ENCODE measurements at places on chromosomes 16 and 17.

DNA sequence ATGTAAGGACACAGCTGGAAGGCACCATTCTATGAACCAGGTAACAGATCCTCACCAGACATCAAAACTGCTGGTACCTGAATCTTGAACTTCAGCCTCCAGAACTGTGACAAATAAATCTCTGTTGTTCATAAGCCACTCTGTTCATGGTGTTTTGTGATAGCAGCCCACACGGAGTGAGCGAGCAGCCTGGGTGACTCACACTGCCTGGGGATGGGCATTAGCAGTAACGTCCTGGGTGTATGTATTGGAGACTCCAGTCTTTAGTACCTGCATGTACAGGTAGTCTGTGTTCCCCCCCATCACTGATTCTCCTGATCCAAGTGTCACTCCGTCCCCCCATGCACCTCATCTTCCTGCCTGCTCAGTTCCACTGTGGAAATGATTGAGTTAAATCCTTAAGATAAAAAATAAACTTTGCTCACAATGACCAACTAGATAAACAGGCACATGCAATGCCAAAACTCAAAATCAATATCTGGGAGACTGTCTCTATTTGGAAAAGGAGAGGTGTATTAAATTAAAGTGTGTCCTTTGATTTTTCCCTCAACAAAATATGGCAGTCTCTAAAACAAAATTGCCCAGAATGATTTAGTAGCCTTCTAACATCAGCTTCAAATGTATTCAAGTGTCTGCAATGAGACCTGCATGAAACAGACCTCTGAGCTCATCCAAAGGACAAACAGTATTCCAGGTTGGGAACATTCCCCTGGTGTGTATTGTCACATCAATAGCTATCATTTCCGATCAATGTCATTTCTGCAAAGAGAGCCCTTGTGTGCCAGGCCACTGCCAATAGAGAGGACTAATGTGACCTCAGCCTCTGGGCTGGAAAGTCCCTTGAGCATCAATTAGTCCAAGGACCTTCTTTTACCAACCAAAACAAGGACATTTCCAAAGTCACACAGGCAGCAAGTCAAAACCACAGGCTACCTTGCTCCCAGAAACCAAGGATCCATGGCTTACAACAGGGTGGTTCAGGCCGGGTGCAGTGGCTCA, 12.2 kb upstream of the VAT1L start:
- DNase-seq: no peak

DNA sequence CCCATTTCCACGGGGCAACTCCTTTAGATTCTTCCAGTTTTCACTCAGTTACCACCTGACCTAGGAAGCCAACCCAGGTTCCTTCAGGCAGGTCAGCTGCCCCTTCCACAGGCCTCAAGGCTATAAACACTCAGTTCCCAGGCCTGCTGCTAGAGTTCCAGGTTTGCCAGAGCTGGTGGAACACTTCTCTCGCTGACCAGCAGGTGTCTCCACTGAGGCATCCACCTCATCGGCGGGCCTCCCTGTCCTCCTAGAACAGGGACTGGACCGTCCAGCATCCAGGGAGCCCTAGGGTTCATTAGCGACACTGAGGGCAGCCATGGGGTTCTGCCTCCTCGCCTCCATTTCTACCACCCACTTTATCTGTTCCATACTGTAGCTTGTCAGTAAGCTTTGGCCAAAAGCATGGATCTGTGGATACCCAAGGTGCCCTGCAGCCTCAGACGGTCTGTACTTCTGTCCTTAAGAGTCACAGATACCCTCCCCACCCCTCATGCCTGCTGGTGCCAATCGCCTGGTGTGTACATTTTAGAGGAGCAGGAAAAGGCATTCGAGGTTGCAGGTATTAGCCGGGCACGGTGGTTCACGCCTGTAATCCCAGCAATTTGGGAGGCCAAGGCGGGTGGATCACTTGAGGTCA, 29.0 kb downstream of the PIMREG start:
- DNase-seq: peak; percentile 91

- DNase-seq: no peak
Measured at GRCh38 chr17:2935632-2936031, 127.8 kb downstream of the OR1D5 start.

- no peak for DNase-seq
Measured at GRCh38 chr17:77476006-77476405, 335.2 kb downstream of the SEC14L1 start.

DNA sequence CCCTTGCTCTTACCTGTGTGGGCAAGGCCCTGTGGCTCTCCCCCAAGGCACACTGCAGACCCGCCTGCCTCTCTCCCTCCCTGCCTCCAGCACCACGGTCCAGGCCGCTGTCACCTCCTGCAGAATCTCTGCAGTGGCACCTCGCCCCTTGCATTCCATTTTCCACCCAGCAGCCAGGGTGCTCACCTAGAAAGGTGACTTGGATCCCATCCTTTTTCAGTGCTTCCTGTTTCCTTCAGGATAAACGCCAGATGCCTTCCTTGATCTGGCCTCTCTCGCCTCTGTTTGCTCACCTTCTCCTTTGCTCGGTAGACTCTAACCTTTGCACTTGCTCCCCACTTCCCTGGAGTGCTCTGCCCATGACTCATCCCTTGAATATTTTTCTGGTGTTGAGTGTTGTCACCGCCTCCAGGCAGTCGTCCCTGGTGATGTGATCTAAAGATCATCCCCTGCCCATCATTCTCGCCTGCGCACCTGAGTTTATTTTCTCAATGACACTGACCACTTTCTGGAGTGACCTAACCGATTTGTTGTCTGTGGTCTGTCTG, 79.2 kb upstream of the LGALS9 start:
- DNase-seq: no peak

GRCh38 chr16:83810901-83811300, 3.1 kb downstream of the HSBP1 start:
- no peak for DNase-seq

- DNase-seq: no peak
Measured at GRCh38 chr17:10762037-10762436, 32.2 kb upstream of the TMEM220 start.

- no peak for DNase-seq
Measured at GRCh38 chr16:67865318-67865717, 7.5 kb upstream of the EDC4 start.

DNA sequence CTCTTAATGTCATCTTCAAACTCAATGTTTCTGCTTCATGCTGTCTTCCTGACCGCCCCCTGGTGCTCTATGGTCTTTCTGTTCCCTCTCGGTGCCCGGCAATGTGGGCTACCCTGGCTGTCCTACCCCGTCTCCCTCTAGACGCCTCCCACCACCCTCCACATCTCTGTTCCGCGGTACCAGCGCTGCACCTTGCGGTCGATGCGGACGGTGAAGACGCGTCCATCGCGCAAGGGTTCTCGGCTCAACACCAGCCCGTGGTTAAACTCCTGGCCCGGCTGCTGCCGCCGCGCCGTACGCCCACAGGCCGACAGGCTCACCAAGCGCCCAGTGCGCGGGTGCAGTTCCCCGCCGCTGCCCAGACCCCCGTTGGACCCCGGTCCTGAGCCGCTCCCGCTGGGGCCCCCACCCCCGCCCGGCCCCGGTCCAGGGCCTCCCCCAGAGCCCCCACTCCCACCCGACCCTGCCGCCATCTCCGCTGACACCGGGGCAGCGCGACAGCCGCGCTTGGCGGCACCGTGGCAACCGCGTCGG, at the start of gene NEURL4:
Gene NEURL4 (minus strand): TSS at position 496 of the 534 bp plus-strand sequence. CDS start 23 bp downstream, at position 473.
- DNase-seq: no peak

DNA sequence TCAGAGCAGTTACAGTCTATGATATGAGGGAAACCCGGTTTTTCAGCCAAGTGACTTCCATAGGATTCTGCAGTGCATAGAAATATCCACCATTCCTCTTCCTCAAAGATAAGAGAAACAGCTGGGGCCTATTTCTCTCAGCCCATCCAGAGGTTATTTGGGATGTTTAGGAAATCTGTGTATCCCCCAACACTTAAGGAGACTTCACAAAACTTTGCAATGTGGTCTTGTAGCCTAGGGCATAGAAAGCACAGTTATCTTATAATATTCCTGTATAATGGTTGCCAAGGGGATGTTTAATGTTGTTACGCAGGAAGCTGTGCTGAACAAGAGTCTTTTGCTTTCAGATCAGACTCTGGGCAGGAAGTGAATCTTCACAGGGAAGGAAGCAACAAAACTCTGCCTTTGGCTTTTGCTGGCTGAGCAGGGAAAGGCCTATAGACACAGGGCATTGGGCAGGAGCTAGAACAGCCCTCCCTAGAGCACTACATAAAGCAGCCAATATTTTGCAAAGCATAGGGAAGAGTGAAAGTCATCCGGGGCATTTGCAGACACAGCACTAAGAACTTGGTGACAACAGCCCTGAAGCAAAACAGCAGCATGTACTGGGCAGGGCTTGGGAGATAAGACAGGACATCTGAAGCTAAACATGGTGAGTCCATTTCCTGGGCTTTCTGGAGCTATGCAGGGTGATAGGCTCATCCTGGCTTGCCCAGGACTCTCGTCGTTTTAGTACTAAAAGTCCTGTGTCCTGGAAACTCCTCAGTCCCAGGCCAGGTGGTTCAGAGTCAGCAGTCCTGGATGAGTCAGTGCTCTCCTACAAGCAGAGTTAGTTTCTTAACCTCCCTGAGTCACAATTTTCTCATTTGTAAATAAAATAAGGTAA, 18.7 kb upstream of the BEAN1 start:
- DNase-seq: no peak

- DNase-seq: no peak
Measured at GRCh38 chr16:72291531-72291981, 119.6 kb upstream of the PMFBP1 start.

- DNase-seq: no peak
Measured at GRCh38 chr16:89507214-89507833, 879 bp upstream of the SPG7 start.

GRCh38 chr17:79952265-79952877, 83.3 kb downstream of the TBC1D16 start:
- peak; percentile 1 for DNase-seq

- no peak for DNase-seq
Measured at GRCh38 chr16:57128771-57129389, 36.5 kb downstream of the CPNE2 start.

- no peak for DNase-seq
Measured at GRCh38 chr16:59973966-59974365, 1239.8 kb upstream of the GOT2 start.

DNA sequence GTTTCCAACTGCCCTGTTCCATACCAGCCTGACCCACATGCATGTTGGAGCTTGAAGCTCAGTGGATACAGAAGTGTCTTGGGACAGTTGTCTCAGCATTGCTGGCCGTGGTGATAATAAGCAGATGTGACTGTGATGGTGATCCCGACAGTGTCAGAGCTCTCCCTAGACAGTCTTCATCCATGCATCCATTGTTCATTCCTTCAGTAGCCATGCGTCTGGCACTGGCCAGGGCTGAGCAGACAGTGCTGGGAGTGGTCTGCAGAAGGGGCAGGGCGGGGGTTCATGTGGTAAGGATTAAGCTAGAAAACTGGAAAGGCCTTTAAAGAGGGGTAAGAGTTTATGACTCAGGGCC, 68.1 kb downstream of the GNAO1 start:
- DNase-seq: no peak

DNA sequence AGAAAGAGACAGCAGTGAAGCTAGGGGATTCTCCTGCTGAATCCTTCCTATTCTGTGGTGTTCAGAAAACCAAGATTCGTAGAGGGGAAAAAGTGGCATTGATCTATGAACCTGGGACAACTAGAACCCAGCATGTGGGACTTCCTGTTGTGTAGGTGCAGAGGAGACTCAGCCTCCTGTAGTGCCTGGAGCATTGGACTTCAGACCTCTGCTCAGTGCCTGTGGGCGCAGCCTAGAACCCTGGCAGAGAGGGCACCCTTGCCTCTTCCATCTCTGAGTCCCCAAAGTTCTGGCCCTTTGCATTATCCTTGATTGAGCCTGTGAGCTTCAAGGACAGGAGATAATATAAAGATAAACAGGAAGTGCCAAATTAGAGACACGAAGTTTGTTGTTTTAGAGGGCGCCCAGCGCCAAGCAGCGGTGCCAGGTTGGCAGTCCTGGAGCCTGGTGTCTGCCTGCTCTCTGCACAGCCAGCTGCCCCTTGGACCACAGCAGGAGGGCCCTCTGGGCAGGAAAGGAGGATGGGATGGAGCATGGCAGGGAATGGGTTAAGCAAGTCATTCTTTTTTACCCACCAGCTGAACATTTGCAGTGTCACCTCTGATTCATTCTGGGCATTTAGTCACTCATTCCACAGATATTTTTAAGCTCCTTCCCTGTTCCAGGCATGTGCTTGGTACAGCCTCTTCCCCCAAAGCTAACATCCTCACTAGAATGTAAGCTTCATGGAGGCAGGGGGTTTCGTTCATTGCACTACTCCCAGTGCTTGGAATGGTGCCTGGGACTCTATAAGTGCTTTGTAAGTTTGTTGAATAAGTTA, 11.9 kb upstream of the SP6 start:
- DNase-seq: no peak

DNA sequence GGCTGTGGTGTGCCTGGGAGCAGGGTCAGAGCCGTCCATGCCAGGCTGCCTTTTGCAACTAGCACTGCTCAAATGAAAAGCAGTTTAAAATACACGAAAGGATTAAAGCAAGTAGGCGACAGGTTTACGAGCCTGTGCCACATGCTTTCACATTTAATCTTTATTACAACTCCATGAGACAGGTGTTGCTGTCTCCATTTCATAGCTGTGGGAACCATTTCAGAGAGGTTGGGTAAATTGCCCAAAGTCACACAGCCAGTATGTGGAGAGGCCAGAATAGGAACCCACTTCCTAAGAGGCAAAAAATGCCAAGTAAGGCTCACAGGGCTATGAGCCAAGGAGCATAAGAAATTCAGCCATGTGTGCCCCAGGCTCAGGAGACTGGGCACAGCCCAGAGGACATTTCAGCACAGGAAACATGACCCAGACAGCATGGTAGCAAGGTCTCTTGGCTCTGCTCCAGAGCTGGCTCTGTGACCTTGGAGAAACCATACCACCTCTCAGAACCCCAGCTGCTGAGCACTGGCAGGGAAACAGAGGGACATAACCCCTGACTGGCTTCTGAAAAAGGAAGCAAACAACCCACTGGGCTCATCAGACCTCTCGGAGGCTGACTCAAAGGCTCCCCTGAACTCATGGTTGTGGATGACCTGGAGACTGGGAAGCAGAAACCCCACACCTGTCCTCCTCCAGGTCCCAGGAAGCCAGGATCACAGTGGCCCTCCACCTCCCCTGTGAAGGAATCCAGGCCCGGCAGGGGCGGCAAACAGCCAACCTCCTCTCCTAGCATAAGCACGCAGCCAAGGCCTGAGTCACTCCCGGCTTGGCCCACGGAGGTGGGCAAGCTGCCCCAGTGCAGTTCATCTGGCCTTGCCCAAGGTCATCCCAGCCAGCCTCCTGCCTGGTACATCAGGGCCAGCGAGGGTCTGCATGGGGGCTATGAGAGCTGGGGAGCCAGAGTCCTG, 40.3 kb upstream of the MRPS23 start:
- DNase-seq: no peak

GRCh38 chr17:47643116-47643515, 6.6 kb upstream of the KPNB1 start:
- DNase-seq: no peak

GRCh38 chr17:71111934-71112333, 942.6 kb downstream of the KCNJ2 start:
- no peak for DNase-seq

- DNase-seq: no peak
Measured at GRCh38 chr16:4048481-4048880, 67.8 kb downstream of the ADCY9 start.

DNA sequence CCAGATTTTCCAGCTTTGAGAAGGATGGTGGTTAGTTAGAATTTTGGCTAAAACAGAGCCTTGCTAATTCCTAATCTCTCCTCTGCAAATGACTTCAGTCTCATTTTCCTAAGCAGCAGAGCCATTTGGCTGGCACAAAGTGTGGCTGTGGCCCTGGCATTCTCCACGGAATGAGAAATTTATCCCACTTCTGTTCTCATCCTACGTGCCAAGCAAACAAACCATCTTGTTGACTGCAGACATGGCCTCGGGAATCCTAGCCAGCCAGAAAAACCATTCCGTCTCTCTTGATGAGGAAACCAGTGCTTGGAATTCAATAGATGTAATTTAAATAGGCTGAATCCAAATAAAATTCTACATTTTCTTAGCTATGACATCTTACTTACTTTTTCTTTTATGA, 34.1 kb upstream of the ELAC2 start:
- no peak for DNase-seq
